ENCODE measurements at places on chromosomes 11 and 22. TPM values are rescaled to one million over a fixed set of nuclear protein-coding genes. Genes with fewer than 3 reads are reported as not detected.

The ZDHHC8 gene
- 82.1 TPM for total RNA-seq

The MPEG1 gene
- not detected for total RNA-seq

The PCSK7 gene
- total RNA-seq: 49.7 TPM

The SCN2B gene
- 0.43 TPM for total RNA-seq

The ST14 gene
- total RNA-seq: 0.30 TPM

The LRP4 gene
- total RNA-seq: 23.5 TPM

The MTNR1B gene
- total RNA-seq: not detected

The MRGPRE gene
- not detected for total RNA-seq

The GSTT2B gene
- 2.1 TPM for total RNA-seq

DNA sequence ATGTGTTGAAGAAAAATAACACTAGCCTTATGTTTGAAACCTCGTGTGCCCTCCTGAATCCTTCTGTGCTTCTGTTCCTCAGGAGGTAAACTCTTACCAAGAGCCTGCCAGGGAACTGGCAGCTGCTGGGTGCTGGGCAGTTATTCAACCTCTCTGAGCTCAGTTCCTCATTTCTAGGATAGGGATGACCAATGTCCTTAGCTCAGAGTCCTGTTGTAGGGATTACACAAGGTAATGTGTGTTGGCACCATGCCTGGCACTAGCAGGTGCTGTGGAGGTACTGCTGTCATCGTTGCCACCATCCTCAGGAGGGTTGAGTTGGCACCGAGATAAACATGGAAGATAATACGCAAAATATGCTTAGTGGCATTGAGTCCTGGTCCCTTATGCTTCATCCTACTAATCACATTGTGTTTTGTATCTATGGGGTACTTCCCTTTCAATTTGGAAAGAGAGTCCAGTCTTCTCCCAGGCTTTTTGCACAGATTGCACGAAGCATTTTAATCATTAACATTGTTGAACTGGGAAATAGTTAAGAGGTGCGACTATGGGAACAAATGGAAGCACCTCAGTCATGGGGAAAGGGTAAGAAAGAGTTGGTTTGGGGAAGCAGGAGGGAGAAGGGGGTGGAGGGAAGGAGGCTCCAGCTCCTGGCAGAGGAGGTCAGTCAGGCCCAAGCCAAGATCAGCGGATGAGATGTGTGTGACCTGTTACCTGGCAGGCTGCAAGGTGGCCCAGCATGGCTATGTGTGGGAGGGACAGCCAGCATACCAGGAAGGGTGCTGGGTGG is 56.7 kb downstream of the CABIN1 start:
- no peak for DNase-seq

GRCh38 chr11:113261709-113262475 is 52.5 kb upstream of the TTC12 start:
- DNase-seq: no peak

- no peak for DNase-seq
Observed at GRCh38 chr11:124643605-124644425, 21.2 kb downstream of the TBRG1 start.

DNA sequence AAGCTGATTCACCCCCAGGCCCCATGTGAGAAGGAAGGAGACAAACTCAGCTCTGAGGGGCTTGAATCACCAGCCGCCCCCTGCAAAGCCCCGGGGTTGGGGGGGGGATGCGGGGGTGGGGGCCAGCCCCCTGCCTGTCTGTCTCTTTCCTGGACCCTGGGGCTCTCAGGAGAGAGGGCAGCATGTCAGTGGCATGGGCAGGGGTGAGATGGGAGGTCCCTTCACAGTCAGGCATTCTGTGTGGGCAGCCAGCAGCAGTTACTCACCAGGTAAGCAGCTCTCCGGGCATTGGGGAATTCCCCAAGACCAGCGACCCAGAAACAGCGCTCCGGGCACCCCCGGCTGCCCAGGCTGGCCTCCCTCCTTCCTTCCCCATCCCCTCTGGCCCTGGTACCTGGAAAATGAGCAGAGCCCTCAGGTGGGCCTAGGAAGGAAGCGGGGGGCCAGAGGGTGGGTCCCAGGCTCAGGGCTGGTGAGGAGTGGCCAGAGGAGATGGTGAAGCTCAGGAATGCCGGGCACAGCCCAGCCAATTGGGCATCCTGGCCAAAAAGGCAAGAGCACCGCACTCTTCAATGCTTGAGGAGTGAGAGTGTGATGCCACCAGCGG is 4.2 kb upstream of the LIF start:
- DNase-seq: no peak

DNA sequence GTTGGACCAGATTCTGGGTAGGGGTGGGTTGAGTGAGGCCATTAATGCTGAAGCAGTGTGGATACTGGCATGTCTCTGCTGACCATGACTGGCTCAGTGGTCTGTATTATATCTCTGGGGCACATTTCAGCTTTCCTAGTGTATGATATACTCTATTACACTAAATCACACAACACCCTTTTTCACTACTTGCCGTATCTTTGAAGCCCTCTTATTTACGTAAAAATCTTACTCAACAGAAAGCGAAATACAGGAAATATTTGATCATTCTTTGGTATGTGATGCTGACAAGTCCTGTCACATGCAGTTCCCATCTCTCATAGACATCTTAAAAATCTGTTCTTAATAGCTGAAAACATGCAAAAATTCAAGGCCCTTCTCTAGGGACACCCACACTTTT is 40.3 kb downstream of the OR5B17 start:
- no peak for DNase-seq

- no peak for DNase-seq
Observed at GRCh38 chr22:19092725-19093124, 29.5 kb downstream of the DGCR2 start.

DNA sequence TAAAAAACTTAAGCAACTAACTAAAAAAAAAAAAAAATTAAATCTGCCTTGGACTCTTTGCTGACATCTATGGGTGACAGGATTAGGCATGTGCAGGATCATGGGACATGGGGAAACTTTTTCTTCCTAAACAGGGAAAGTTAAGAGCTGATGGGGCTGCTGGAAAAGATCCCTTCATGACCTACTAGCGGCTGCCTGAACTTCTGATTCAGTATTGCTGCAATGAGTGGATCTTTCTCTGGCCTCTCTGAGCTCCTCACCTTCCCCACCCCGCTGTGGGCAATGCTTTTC is 25.0 kb downstream of the OR5A2 start:
- no peak for DNase-seq

DNA sequence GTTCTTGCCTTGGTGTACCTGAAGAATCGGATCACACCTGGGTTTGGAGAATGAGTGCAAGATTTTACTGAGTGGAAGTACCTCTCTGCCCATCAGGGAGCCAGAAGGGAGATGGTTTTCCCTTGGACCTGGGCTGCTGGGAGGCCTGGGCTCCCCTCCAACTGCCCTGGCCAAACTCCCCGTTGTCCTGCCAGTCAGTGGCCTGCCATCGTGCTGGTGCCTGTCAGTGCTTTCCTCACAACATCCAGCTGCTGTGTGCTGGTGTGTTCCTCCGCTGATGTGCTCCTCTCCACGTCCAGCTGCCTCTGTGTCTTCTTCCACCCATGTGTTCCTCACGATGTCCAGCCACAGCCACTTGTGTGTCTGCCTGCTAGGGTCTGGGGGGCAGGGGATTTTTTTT is 87.9 kb upstream of the CLPB start:
- no peak for DNase-seq

- no peak for DNase-seq
Observed at GRCh38 chr11:997907-998306, 38.6 kb downstream of the MUC6 start.

- no peak for DNase-seq
Observed at GRCh38 chr11:72244361-72245262, 636 bp upstream of the PHOX2A start.

- DNase-seq: no peak
Observed at GRCh38 chr11:134032501-134033091, 36.3 kb upstream of the JAM3 start.

- no peak for DNase-seq
Observed at GRCh38 chr22:45308957-45309421, 745 bp upstream of the FAM118A start.

DNA sequence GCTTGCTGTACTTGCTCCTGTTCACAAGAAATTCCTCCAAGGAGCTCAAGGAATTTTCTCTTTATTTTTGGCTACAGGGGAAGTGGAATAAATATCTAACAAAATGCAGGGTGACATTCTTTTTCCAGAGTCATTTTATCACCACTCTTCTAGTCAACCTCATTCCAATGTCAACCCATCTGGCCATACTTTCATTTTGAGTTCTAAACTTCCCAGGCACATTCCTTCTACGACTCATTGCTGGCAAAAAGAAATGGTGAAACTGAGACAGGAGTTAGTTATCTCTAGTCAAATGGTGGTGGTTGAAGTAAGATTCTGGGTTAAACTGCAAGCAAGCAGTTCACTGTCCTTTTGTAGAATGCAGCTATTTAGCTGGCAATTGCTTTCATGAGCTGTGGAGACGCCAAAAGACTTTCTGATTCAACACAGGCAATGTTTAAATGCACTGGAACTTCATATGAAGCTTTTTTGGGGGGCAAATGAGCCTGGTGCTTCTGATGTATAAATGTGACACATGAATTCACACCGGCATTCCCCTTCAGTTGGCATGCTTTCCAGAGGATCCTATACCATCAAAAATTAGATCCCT is 304.6 kb downstream of the CADM1 start:
- no peak for DNase-seq

DNA sequence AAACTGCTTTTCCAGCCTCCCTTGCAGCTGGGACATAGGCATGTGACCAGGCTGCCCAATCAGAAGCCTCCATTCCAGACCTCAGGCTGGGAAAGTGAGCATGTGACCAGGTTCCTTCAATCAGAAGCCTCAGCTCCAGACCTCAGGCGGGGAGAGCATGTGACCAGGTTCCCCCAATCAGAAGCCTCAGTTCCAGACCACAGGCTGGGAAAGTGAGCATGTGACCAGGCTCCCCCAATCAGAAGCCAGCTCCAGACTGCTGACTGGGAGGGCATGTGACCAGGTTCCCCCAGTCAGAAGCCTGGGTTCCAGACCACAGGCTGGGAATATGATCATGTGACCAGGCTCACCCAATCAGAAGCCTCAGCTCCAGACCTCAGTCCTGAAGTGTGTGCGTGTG is 11.7 kb upstream of the IL2RB start:
- DNase-seq: no peak
